ENCODE measurements at places on chromosomes 5 and 9. TPM values are rescaled to one million over a fixed set of nuclear protein-coding genes. Genes with fewer than 3 reads are reported as not detected.

- no peak overlapping the region for H3K27ac ChIP-seq
- H3K27me3 ChIP-seq: no peaks in the 10 kb centered on the region
- H3K4me3 ChIP-seq: no peak overlapping the region
- no peaks in the 10 kb centered on the region for H3K36me3 ChIP-seq
- no peaks in the 10 kb centered on the region for H3K4me1 ChIP-seq
Observed at GRCh38 chr9:76038431-76038830, 148.0 kb downstream of the PCSK5 start.

DNA sequence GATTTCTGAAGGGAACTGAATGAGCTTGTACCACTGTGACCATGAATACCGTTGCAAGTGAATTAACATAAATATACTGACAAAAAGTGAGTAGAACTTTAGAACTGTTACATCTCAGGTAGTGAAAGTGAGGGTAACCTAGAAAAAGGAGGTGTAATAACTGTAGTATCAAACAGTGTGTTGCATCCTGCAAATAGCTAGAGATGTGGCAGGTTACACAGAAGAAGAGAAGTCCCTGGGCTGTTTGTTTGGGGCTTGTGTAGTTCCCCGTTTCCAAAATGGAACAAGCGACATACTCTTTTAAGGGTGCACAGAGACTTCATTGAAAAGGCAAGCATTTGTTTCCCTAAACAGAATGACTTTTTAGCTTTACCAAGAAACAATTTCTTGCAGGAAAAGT lies 214.8 kb downstream of the NR3C1 start:
- no peak for DNase-seq
- no peak overlapping the region for H3K27ac ChIP-seq
- H3K27me3 ChIP-seq: no peaks in the 10 kb centered on the region
- H3K36me3 ChIP-seq: no peaks in the 10 kb centered on the region

The ZNF474 gene
- 7.1 TPM for total RNA-seq

DNA sequence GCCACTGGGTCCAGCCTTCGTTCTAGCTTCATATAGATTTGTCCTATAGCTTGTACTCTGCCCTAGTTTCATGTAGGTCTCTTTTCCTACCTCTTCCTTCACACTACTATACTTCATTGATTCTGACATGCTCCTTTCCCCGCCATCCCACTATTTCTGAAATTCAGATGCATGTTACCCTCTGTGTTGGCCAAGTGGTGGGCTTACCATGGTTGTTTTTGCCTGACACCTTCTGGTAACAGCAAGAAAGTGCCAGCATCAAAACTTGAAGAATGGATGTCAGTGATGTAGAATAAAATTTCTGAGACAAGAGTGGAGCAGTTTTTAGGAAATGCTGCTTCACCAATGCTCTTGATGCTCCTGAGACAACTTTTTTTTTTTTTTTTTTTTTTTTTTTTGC lies 19.5 kb upstream of the SERINC5 start:
- no peaks in the 10 kb centered on the region for H3K4me1 ChIP-seq
- H3K27ac ChIP-seq: no peak overlapping the region
- no peaks in the 10 kb centered on the region for H3K36me3 ChIP-seq

The COL23A1 gene
- 4.4 TPM for total RNA-seq

- no peak for DNase-seq
- no peak overlapping the region for H3K4me3 ChIP-seq
- no peaks in the 10 kb centered on the region for H3K36me3 ChIP-seq
- H3K27ac ChIP-seq: no peak overlapping the region
Observed at GRCh38 chr9:16030528-16031185, 477.8 kb downstream of the CCDC171 start.

Measured in lung (tissue), 17 donors.